WTC11 (cell line): ENCODE measurements at places on chromosomes 2 and 18.
A peak's percentile ranks its signal among the peaks of the same experiment; 100 is the strongest.

DNA sequence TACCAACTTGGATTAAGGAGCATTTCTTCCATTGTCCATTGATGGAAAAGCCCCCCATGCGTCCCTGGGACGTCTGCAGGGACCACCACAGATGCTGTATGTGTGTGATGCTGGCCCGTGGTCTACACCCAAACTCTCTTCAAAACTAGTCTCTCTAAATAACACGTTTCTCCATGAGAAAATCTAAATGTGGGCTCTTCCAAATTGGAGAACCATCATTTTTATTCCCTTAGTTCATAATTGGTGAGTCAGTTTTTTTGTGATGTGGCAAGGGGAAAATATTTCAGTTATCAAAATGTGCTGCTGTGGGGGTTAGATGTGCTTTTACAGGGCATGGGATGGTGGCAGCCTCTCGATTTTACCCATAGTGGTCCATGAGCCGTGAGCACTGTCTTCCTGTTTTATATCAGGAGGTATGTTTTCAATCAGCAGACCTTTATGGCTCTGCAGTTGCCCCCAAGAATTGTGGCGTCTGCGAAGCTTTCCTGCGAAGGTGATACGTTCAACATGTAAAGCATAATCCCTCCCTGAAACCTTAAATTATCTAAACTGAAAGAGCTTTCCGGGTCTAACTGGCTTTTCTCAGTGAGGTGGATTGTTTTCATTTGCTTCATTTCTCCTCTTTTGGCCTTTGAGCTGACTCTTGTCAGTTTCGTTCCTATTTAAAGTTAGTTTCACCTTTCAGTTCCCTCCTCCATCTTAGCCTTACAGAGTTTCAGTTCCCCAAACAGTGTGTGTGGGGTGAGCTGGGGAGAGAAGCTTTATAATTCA is 78.4 kb downstream of the SETBP1 start:
- no peak for DNase-seq

DNA sequence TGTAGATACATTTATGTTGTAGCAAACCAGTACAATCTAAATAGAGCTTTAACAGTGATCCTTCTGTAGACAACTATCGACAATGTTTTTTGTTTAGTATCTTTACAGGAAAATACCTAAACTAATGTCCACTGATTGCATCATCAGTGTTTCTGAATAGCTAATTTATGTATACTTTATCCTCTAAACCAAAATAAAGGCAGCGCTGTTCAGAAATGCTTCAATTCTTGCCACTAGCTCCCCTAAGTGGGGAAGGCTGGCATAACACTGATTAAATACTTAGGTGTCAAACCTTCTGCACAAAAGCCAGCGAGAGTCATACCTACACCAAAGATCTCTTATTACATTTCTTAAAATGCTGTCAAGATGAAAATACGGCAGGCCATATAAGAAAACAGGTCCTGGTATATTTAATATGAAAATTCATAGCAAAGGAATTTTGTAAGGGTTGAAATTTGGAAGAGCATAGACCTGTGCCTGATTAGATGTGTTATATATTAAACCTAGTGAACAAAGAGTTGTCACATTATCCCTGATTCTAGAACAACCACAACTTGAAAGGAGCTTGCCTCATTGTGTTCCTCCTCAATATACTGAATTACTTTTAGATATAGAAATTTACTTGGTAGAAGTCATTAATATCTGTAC is 1693.4 kb upstream of the SLC39A10 start:
- peak; percentile 20 for DNase-seq

DNA sequence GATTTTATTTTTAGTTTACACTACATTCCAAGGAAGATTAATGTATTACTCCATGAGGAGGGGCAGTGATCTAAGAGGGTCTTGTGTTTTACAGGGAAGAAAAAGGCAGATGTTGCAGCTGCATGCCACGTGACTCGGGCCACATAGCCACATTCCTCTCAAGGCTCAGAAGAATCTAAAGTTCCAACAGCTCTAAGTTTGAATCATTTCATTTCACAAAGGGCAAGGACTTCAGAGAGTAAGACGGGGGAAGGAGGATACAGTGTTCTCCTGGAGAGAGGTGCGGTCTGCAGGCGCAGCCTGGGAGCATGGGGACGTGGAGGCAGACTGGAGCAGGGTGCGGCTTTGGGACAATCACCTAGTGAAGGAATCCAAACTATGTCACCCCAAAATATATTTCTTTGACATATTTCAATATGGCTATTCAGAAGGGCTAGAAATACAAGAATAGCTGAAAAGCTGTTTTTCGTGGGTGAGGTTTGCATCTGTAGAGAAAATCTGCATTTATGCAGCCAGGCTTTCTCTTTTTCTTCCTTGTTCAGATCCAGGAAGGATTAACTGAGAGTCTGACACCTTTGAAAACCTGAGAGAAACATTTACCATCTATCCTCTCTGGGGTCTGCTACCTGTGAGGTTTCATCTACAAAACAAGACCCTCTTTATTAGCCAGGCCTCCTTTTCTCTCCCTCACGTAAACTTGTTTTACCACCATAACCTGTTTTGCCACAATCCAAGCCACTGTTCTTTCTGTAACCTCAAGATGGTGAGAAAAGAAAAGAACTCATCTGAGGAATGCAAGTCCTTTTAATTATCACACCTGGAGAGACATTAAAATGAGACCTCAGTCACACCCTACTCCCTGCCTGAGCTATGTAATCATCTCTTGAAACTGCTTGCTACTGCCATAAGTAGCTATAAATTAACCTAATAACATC is 165.1 kb upstream of the NDUFV2 start:
- no peak for DNase-seq

DNA sequence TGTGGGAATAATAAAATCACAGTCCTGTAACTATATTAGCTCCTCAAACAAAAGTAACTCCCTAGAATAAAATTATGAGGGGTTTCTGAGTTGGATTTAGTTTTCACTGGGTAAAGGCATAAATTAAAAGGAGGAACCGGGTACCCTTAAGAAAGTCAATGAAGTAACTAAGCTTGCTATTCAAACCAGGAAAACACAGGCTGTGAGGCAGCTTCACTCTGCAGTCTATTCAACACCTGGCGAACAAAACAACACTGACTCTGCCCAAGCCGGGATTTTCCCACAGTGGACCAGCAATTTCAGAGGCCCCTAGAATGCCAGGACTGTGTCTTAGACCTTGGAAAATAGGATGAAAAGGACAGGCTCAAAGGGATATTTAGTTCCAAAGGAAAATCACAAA is 24.6 kb upstream of the CREB1 start:
- DNase-seq, result no peak

DNA sequence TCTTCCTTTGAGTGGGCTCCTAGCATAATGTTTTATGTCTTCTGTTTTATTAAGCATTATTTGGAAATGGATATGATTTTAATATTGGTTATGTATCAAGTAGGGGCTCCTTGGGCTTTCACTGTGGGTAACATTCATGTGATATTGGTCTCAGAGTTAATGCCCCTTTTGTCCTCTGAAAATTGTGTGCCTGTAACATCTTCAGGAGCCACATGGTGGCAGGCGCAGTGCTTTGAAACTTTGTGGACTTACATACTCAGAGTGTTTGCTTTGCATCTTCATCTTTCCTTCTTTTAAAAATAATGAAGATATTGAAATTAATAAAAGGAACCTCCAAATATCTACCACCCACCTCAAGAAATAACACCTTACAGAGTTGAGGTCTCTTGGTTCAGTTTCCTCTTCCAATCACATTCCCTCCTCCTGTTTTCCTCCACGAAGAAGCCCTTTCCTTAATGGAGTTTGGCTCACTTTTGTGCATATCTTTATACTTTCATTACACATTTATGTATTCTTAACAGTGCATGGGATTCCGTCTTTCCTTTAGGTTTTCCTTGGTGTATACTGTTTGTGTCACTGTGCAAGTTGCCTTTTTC is 73.5 kb downstream of the LIMS1 start:
- DNase-seq, result peak; percentile 25

DNA sequence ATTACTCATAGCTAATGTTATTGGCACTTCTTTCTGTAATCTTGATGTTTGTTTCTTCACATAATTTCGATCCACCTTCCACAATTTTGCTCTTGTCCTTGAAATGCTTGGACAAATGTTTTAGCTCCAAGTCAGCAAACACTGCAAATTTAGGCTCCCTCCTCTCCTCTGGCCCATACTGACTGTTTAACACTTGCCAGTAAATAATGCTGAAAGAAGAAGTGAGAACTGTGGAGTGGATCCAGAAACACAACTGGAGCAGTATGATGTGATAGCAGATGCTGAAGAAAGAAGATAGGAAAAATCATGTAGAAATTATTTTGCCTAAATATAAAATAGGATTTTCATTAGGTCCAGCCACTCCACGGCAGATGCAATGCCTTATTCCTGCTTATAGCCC is 415.0 kb upstream of the GYPC start:
- no peak for DNase-seq

GRCh38 chr2:121483021-121483420 is 47.7 kb upstream of the RNU4ATAC start:
- no peak for DNase-seq

DNA sequence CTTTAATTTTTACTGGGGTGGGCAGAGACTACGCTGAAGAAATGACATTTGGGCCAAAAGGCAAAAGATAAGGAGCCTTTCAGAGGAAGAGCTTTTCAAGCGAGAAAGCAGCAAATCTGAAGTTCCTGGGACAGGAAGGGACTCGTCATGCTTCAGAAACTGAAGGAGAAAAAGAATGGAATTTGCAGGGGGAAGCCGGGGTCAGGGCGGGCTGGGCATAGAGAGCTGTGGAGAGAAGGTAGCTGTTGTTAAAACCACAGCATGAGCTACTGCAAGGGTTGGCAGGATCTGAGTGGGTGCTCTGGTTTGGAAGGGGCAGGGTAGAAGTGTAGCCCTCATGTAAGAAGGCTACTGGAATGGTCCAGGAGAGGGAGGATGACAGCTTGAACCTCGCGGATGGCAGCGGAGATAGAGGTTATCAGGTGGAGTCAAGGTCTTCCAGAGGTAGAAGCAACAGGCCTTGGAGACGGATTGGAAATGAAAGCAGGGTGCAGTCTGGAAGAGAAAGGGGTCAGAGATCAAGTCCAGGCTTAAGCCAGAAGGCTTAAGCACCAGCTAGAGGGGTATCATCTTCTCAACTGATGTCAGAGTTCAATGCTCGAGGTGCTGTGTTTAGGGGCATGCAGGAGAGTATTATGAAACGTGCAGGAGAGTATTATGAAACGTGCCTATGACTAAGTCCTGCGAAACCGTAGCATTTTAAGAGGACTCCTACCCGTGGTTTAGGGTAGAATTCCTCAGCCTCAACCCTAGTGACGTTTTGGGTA is 18.9 kb downstream of the ATP8B1 start:
- DNase-seq, result no peak
